Epithelial cell of esophagus (primary cell): ENCODE measurements at places on chromosomes 3 and 15.
A peak's percentile ranks its signal among the peaks of the same experiment; 100 is the strongest.

- peak; percentile 63 for DNase-seq
Measured at GRCh38 chr15:39242345-39242744, 338.5 kb upstream of the THBS1 start.

DNA sequence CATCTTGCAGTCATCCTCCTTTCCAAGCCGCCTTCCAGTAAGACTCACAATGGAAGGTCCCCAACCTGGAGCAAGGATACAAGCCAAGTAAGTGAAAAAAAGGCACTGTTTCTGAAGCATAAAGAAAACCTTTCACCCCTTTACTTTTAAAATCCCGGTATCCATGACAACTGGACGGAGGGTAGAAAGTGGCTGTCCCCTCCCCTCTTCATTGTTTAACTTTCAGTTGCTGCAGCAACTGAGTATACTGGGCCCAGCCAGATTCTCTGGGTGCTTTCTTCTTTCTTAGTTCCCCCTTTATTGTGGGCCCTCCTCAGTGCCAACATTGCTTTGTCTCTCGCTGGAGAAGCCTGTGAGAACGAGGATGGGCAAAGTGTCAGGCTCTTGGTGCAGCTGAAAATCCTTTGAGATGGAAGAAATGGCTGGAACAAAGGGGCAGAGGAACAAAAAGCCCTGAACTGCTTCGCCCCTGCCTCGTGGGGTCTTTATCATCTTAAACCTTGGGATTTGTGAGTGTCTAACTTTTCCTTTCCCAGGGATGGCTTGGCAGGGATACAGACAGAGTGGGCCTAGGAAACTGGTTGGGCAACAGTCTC, 224.0 kb upstream of the RGMA start:
- DNase-seq: no peak

GRCh38 chr3:52983336-52983807, 62.5 kb downstream of the SFMBT1 start:
- DNase-seq: no peak

- DNase-seq: no peak
Measured at GRCh38 chr15:56794553-56795329, 61.4 kb upstream of the ZNF280D start.

- no peak for DNase-seq
Measured at GRCh38 chr3:57735405-57735804, 20.7 kb upstream of the SLMAP start.

DNA sequence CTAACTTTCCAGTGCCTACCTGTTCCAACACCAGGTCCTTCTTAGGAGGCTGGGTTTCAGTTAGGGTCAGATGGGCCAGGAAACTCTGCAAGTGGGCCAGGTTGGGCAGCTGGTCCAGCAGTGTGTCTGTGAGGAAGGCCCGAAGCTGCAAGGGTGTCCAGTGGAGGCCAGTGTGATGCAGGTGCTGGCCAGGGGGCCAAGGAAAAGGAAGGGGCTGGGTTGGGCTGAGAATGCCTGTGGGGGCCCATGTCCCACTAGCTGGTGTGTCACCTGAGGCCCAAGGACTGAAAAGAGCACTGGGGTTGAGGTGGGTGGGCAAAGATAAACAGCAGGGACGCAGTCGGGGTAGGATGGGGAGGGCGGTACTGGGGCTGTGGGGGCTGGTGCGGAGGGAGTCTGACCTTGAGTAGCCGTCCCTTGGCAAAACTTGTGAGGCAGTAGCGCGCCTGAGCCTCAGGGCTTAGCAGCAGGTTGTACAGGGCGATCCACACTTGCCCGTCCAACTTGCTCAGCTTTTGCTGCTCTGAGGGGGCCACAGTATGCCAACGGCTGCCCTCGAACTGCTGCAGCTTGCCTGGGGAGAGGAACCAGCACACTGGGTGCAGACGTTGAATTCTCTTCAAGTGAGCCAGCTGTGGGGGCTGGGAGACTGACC, 1.5 kb upstream of the RASSF1 start:
- no peak for DNase-seq

DNA sequence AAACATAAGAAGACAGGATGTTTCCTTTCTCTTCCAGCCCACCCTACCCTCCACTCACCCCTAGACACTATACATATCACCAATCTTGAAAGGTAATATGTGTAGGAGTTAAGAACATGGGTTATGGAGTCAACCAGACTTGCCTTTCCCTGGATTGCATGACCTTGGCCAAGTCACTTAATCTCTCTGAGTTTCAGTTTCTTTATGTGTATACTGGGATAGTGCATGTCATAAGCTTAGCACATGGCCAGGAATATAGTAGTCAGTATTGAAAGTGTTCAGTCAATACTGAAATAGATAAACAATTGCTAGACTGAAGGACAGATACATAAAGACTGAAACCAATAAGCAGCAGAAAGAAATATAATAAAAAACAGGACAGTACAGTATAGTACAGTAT, 283.2 kb upstream of the STT3B start:
- DNase-seq: no peak

DNA sequence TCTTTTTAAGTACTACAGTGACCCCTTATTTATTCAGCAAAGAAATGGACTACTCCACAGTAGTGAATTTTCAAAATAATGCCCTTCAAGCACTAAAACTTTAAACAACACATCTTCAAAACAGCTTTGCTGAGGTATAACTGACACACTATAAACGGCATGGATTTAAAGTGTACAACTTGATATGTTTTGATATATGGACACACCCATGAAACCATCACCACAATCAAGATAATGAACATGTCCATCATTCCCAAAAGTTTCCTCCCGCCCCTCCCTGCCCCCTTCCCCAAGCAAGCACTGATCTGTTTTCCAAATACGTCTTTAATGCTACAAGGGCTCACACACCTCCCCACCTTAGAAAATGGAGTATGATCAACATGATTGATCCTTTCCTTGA, 1.6 kb upstream of the FURIN start:
- no peak for DNase-seq

DNA sequence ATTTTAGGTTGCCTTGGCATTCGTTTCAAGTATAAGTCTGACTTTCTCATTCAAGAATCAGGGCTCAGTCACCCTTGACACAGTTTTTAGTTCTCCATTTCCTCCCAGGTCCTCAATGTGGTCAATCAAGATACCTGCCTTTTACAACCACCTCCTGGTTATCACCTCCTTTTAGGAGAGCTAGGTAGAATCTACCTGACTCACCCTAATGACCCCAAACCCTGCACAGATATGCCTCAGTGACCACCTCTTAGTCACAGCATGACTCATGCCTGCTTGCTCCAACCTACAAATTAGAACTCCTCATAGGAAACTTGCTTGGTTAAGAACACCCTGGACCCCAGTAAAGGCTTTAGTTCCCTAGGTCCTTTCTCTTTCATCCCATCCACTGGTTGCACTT, 22.5 kb downstream of the DMXL2 start:
- DNase-seq: peak; percentile 86

GRCh38 chr3:151462278-151462780, 1.5 kb upstream of the IGSF10 start:
- no peak for DNase-seq

DNA sequence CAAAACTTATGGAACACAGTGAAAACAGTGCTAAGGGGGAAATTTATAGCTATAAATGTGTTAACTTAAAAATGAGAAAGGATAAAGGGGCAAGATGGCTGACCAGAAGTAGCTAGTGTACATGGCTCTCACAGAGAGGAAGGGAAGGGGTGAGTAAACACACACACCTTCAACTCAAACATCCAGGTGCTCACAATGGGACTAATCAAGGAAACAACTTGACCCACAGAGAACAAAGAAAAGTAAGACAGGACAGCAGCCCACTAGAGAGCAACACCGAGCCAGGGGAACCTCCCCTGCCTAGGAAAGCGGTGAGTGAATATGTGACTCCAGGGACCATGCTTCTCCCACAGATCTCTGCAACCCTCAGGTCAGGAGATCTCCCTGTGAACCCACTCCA, 85.0 kb upstream of the UBP1 start:
- DNase-seq: no peak

GRCh38 chr3:129888771-129889170, 4.7 kb downstream of the TMCC1 start:
- peak; percentile 38 for DNase-seq
